KBM-7 (cell line): ENCODE measurements at places on chromosomes 12 and 14.
A peak's percentile ranks its signal among the peaks of the same experiment; 100 is the strongest.

DNA sequence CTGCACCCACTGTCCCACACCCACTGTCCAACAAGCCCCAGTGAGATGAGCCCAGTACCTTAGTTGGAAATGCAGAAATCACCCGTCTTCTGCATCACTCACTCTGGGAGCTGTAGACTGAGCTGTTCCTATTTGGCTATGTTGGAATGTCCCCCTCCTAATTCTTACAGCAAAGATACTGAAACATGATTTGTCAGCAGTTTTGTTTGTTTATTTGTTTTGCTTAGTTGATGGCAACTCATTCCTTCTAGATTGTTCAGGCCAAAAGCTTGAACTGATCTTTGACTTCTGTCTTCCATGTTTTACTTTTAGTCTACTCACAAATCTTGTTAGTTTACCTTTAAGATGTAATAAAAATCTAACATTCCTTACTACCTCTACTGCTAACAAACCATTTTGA lies 233.6 kb upstream of the MIS18BP1 start:
- DNase-seq = no peak

- no peak for DNase-seq
Observed at GRCh38 chr14:35808076-35808637, 938 bp downstream of the RALGAPA1 start.

- no peak for DNase-seq
Observed at GRCh38 chr12:3182426-3182825, 105.2 kb downstream of the TSPAN9 start.

- DNase-seq = peak; percentile 93
Observed at GRCh38 chr14:103923863-103924262, 4.4 kb upstream of the TDRD9 start.

DNA sequence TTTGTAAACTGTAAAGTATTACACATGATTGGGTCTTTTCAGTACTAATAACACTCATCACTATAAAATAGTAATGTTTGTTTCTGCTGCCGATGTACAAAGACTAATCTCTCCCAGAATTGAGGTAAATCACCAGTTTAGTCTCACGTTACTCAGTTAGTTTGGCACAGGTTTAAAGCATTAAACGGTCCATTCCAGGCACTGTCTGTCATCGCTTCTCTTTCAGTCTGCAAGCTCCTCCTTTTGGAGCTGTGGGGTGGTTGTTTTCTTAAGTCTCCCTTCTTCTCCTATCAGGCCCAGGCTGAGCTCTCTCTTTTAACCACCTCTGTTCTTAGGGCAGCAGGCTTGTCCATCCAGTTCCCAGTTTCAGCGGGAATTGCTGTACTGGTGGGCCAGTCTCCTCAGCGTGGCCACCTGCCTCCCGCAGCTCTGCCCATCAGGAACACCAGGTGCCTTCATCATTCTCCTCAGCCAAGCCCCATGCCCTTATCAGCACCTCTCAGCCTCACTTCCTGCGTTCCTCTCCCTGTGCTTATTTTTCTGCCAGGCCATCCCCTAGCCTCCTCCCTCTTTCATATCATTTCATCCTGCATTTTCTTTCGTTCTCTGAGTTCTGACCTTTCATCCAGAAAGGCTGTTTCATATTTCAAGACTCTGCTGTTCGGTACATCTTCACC lies 149.0 kb downstream of the TGFB3 start:
- DNase-seq = no peak

DNA sequence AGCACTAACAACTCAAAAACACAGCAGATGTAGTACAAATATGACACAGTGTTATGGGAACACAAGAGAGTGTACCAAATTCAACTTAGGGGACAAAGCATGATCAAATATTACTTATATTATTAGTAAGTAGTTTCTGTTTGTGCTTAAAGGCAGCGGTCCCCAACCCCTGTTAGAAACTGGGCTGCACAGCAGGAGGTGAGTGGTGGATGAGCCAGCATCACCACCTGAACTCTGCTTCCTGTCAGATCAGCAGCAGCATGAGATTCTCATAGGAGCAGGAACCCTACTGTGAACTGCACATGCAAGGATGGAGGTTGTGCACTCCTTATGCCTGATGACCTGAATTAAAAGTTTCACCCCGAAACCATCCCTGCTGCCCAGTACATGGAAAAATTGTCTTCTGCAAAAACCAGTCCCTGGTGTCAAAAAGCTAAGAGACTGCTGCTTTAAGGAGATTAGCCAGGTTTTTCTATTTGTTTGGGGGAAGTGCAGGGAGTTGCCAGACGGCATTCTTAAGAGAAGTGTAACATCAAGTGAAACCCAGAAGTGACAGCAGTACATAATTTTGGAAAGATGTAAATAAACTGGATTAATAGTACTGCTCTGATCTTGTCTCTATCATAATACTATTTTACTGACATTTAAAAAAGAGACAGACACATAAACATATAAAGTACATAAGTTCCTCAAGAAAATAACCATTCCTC lies 26.7 kb downstream of the GTF2A1 start:
- DNase-seq = no peak

DNA sequence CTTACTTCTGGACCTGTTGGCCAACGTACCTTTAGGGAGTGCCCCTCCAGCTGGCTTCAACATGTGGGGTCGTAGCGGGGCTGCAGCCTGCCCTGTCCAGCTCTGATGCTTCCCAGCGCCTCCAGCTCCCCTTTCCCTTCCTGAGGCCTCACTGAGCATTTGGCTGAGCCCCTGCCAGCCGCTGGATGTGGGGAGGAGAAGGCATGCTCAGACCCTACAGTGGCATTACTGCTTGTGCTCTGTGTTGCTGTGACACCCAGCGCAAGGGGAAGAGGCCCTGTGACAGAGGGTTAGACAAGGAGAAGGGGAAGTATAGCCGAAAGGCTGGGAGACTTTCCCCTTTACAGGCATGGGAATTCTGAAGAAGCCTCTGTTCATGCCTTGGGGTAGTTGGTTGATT lies 145.9 kb downstream of the PRKCH start:
- no peak for DNase-seq

DNA sequence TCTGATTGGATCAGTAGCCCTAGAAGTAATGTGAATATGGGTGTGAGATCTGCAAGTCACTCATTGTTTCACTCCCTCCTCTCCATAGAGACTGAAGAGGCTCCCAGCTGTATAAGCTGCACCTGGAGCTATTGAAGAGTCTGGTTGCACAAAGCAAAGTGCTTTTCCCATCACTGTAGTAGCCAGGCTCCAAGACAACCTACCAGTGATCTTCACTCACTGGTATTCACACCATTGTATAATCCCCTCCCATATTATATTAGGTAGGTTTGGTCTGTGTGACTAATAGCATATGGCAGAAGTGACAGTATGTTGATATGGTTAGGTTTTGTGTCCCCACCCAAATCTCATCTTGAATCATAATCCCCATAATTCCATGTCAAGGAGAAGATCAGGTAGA lies 64.4 kb downstream of the ZFC3H1 start:
- DNase-seq = no peak

- no peak for DNase-seq
Observed at GRCh38 chr12:47039079-47039478, 40.3 kb upstream of the PCED1B start.

- DNase-seq = no peak
Observed at GRCh38 chr12:68641138-68641537, 30.4 kb downstream of the RAP1B start.

- peak; percentile 95 for DNase-seq
Observed at GRCh38 chr14:45249856-45250575, 3.0 kb downstream of the MIS18BP1 start.

- peak; percentile 60 for DNase-seq
Observed at GRCh38 chr12:108457006-108457733, 57.9 kb upstream of the FICD start.

DNA sequence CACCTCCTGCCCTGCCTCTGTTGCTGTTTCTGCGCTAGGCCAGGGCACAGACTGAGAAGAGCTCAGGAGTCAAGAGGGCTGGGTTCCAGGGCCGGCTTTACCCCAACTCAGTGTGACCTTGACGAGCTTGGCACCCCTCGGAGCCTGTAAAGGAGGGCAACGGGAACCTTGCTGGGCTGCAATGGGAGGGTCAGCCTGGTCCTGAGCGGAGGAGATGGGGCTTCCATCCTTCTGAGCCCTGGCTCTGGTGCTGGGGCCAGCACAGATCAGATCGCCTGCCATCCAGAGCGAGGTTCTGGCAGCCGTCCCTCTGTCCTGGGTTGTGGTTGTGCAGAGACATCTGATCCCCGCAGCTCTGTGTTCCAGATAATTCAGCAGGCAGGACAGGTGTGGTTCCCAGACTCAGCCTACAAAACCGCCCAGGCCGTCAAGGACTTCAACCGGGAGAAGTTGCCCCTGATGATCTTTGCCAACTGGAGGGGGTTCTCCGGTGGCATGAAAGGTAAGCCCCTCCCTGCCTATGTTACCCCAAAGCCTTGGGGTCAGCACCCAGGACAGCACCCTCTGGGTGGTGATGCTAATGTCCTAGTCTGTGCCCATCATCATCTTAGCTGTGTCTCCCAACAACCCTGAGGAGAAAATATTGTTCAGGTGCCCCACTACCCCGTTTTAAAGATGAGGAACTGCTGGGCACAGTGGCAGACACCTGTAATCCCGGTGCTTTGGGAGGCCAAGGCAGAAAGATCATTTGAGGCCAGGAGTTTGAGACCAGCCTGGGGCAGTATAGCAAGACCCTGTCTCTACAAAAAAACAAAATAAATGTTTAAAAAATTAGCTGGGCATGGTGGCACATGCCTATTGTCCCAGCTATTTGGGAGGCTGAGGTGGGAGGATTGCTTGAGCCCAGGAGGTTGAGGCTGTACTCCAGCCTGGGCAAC lies 50.2 kb downstream of the FOXN4 start:
- no peak for DNase-seq

DNA sequence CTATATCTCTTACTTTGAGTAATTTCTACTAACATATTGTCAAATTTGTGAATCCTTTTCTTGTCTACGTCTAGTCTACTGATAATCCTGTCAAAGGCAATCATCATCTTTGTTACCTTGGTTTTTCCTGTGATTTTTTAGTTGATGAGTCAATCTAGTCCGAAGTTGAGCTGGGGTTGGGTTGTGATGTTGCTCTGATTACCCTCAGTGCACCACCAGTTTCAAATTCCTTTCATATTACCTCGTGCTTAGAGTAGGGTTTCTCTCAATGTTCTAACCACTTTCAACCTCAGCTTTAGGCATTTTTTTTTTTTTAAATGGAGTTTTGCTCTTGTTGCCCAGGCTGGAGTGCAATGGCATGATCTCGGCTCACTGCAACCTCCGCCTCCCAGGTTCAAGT lies 186.8 kb downstream of the BTG1 start:
- DNase-seq = no peak

GRCh38 chr12:29944269-29945000 lies 160.7 kb upstream of the TMTC1 start:
- DNase-seq = no peak

DNA sequence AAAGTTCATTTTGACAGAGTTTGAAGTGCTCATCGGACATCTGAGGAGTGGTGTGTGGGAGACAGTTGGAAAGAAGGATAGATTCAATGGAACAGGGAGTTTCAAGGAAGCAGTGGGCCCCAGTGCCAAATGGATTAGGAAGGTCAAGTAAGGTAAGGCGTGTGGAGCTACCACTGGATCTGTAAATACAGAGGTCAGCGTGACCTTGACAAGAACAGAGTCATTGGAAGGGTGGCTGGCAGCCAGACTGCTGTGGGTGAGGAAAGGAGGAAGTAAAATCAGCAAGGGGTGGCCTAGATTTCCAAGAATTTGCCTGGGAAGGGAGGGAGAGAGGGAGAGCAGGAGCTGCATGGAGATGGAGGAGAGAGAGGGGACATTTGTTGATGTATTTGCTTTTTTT lies 68.2 kb upstream of the IGF1 start:
- peak; percentile 11 for DNase-seq

- no peak for DNase-seq
Observed at GRCh38 chr14:39025250-39025809, 77.7 kb downstream of the SEC23A start.

DNA sequence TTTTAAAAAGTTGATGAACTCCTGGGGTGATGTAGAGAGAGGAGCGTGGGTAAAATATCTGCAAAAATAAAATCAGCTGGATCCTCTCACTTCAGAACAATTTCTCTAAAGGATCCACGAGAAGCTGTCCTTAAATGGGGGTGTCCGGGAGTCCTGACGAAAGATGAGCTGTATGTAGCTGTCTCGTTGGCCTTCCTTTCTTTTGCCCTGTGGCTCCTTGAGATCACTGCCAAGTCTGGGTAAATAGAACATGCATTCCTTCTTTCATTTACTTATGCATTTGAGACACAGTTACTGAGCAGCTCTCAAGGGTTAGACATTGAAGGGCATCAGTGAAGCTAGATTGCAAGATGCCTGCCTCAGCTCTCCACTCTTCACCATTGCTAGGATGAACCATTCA lies 35.2 kb upstream of the TXNRD1 start:
- no peak for DNase-seq

GRCh38 chr12:110371408-110372055 lies 32.0 kb downstream of the ANAPC7 start:
- DNase-seq = no peak

GRCh38 chr14:25953532-25954139 lies 644.2 kb downstream of the NOVA1 start:
- no peak for DNase-seq

GRCh38 chr14:88750413-88750812 lies 42.3 kb downstream of the EML5 start:
- DNase-seq = no peak

DNA sequence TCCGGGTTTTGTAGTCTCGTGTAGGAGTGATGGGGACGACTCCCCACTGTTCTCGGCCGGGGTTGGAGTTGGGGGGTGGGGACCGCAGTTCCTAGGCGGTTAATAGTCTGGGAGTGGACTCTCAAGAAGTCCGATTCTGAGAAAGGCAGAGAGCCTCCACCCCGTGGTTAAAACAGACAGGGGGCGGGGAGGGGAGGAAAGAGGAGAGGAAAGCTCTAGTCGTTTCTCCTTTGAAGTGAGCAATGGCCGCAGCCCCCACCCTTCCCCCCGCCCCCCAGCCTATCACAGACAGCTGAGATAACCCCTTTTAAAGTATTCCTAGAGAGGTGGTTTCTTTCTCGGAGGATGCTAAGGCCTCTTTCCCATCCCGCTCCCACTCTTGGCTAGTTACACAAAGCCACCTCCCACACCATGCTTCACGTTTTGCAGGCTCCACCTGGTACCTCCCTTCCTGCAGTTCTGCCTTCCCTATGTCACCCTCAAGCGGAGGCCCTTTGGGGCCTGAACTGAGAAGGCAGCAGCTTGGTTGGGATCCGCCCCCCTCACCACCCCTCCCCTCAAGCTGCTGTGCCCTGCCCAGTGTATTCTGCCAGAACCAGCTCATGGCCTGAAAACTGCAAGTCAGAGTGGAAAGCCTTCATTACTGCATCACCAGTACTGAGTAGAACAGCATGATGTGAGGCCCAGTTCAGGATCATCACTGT lies 853 bp downstream of the USP5 start:
- peak; percentile 57 for DNase-seq

- DNase-seq = peak; percentile 70
Observed at GRCh38 chr14:105173901-105174894, 5.6 kb upstream of the JAG2 start.

- no peak for DNase-seq
Observed at GRCh38 chr12:52821826-52822660, 8.1 kb upstream of the KRT4 start.

GRCh38 chr12:77878901-77879300 lies 48.2 kb downstream of the NAV3 start:
- no peak for DNase-seq

GRCh38 chr12:117073611-117074010 lies 25.6 kb downstream of the TESC start:
- no peak for DNase-seq
